ENCODE measurements at places on chromosomes 7 and 10.
A peak's percentile ranks its signal among the peaks of the same experiment; 100 is the strongest.

DNA sequence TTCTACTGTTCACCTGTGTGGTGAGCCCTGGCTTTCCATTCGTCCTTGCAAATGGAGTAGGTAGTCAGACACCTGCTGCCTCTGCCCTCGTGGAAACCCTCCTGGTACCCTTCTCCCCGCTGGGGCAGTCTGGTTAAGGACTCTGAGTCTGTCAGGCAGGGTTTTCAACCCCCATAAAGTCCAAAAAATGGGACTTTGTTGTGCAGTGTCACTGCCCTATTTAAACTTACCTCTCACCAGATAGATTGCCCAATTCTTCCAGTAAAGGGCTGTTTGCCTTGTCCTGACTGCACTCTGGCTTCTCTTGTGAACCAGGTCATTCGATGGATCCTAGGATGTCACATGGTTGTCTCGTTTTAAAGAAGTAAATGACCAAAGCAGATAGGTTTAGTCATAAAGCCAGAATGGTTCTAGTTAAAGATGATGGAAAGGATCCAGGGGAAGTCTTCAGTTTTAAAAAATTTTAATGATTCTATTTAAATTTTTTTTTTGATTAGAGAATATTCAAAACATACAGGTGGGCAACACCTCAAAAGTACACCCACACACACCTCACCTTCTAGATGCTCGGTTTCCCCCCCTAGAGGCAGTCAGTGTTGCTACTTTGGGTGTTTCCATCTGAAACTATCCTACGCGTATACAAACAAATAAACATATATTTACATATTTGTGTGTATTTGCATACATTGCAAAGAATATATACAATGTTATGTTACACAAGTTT lies 22.0 kb downstream of the TMEM176B start:
- no peak for DNase-seq

GRCh38 chr10:50653142-50653541 lies 29.4 kb upstream of the SGMS1 start:
- DNase-seq, result no peak

DNA sequence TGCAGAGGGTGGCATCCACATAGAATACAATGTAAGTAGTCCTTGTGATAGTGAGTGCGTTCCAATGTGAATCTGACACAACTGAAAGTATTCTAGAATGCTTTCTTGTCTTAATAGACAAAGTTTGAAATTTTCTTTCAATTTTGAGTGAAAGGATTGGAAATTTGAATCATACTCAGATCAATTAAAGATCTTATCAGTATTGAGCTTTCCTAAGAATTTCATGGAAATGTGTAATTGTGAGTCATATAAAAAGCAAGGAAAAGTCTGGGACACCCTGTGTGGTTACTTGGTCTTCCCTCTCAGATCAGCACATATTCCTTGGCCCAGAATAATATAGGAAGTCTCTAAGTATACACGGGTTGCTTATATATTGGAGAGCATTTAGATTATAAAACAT lies 99.1 kb downstream of the MBL2 start:
- DNase-seq, result no peak

- DNase-seq, result no peak
Measured at GRCh38 chr10:30894221-30894620, 137.4 kb downstream of the ZNF438 start.

DNA sequence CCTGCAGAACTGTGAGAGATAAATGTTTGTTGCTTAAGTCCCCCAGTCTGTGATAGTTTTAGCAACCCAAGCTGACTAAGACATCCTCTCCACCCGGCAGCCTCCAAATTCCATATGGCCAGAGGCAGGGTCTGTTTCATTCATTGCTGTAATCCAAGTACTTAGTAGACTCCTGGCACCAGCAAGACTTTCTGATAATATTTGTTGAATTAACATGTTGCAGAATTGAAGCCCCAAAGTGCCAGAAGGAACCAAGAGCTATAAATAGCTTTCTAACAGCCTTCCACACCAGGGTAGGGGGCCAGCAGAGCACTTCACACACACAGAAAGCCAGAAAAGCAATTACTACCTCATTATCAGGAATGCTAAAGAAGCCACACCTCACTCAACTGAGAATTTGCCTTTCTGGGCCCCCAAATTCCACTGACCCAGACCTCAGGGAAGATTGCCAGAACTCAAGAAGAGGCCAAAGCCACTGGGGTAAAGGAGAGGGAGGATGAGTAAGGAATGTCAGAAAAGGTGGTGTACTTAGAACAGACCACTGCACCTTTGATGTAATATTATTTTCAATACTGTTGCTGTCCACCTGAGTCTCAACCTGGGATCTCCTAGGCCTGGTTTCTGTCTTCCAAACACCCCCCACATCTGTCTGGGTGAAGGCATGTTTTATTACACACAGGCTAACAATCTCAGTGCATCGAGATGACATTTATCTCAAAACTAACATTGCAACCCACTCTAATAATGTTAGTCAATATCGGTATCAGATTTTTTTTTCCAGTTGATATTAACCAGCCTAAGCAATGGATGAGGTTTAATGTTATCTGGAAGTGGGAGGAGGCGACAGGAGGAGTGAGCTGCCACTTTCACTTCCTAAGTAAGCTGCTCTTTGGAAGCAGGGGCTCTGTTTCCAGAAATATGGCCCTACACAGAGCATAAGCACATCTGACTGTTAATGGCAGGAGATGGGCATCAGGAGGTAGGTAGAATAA lies 5.5 kb downstream of the NOD1 start:
- DNase-seq, result no peak

- DNase-seq, result no peak
Measured at GRCh38 chr7:51229620-51230323, 86.8 kb downstream of the COBL start.

GRCh38 chr7:135262623-135263320 lies 29.1 kb downstream of the STRA8 start:
- DNase-seq, result no peak

GRCh38 chr10:69202332-69202731 lies 17.8 kb upstream of the HKDC1 start:
- DNase-seq, result no peak

GRCh38 chr10:61028861-61029361 lies 84.9 kb upstream of the RHOBTB1 start:
- no peak for DNase-seq

DNA sequence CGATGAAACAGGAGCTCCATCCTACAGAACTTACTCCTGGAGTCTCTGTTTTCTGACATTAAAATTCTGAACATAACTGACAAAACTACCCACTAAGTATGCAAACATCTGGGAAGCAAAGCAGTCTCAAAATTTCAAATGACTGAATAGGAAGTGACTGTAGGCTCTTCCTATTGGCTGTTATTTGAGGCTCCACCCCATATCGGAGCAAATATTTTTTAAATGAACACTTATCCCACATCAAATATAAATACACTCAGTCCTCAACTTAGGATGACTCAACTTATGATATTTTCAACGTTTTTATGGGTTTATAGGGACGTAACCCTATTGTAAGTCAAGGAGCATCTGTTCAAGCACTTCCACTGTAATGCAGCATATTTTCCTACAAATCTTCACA lies 8.8 kb downstream of the HSPA12A start:
- no peak for DNase-seq

DNA sequence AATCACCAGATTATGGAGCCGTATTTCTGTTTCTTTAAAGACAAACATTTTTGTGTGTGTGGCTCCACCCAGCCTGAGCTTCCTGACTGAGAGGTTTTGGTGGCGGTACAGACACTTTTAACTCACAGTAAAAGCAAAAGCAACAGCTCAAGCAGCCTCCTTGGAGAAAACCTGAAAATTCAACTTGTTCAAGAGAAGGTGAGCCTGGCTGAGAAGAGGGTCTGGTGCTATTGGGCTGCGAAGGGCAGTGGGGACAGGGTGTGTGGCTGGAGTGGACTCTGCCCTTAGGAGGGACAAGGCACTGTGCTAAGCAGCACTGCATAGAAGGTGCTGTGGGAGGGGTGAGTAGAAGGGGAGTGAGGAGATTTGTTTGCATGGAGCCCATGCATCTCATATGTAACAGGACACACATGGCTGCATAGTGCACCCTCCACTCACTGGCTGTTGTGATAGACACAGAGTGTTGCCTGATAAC lies at the start of gene GIMAP7:
Gene GIMAP7 (plus strand): TSS at position 125 of the 475 bp plus-strand sequence. CDS start 5,103 bp downstream, outside the sequence.
- DNase-seq, result no peak

GRCh38 chr10:86197166-86197790 lies 169.3 kb downstream of the GRID1 start:
- DNase-seq, result no peak

- DNase-seq, result no peak
Measured at GRCh38 chr10:77381750-77382149, 255.9 kb downstream of the KCNMA1 start.

GRCh38 chr7:33895025-33895804 lies 10.1 kb upstream of the BMPER start:
- peak; percentile 76 for DNase-seq

DNA sequence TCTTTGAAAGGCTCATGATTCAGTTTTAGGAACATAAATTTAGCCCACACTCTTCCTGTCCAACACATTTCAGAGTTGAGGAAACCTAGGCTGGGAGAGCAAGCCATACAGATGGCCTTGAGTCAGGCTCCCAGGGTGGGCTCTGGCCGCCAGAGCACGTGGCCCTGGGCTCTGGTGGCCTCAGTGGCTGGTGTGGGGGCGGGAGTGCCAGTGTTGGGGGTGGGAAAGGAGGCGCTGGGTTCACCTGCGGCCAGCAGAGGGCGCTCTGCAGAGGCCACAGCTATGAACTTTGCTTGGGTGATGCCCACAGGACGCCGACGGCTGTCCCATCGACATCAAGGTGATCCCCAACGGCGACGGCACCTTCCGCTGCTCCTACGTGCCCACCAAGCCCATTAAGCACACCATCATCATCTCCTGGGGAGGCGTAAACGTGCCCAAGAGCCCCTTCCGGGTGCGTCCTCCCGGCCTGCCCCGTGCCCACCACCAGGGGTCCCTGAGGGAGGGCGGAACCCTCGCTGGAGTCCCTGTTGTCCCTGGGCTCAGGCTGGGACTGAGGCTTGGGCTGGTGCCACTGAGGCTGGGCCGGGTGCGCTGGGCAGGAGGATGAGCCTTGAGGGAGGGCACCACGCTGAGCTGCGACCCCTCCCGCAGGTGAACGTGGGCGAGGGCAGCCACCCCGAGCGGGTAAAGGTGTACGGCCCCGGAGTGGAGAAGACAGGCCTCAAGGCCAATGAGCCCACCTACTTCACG lies 11.9 kb downstream of the FLNC start:
- DNase-seq, result no peak

GRCh38 chr10:3118641-3119091 lies 51.3 kb downstream of the PFKP start:
- DNase-seq, result no peak

DNA sequence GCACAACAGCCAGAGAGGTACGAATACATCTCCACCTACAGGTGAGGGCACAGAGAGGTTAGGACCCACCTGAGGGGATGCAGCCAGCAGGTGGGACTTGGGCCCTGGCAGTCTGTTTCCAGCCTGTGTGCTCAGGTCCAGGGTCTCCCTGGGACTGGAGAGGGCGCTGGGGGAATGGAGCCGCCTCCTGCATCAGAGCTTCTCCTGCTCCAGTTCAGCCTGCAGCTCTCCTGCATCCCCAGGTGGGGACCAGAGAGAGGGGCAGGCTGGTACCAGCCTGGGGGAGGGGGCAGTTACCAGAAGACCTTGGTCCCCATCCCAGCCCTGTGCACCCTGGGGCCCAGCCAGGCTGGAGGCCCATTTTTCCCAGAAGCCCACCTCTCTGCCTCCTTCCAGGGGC lies 80.7 kb downstream of the LHPP start:
- no peak for DNase-seq

GRCh38 chr10:71747551-71748523 lies 25.5 kb downstream of the VSIR start:
- no peak for DNase-seq

DNA sequence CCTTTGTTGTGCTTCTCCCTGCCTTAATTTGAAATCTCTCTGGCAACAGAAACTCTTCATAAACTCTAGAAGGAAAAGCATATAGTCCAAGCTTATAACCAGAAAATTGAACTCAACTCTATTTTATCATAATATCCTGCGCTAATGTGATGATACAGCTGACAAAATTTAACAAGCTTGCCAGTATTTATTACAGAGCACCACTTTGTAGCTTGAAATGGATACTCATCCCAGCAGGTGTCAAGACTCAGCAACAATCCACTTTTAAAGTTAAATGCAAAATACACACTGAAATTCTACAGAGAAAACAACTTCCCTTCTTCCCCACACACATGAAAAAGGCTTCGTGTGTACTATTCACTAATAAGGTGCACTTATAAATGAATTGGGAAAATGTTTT lies 228.9 kb downstream of the AGMO start:
- DNase-seq, result no peak

- DNase-seq, result no peak
Measured at GRCh38 chr7:2884161-2884560, 40.1 kb upstream of the GNA12 start.

DNA sequence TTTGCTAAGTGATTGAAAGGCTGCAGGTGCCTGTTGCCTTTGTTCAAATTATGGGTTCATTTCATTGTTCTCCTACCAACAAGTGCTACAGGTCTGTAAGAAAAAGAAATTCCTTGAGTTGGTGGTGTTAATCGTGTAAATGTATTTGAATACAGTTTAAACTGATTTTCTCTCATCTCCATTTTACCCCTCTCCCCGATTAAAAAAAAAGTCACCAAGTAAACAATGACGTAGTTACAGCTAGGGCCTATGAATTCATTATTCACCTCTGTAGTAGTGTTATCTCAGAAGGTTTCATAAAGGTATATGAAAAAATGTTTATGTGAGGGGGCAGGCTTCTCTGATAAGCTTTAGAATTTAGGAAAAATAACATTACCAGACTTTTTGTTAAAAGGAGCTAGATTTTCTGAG lies 1.1 kb downstream of the REEP3 start:
- DNase-seq, result no peak

DNA sequence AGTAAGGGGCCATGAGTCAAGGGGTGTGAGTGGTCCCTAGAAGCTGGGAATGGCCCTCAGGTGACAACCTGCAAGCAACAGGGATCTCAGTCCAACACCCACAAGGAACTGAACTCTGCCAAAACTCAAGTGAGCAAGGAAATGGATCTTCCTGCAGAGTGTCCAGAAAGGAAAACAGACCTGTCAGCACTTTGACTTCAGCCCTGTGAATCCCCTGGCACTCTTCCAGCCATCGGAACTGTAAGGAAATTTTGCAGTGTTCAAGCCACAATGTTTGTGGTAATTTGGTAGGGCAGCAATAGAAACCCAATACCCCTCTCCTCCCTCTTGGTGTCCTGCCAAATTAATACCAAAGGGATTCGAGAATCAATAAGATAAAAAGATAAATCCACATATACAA lies 6.9 kb downstream of the LYZL1 start:
- DNase-seq, result no peak

Measured in breast epithelium (tissue), 4 donors.